ENCODE measurements at places on chromosomes 13 and 19.

DNA sequence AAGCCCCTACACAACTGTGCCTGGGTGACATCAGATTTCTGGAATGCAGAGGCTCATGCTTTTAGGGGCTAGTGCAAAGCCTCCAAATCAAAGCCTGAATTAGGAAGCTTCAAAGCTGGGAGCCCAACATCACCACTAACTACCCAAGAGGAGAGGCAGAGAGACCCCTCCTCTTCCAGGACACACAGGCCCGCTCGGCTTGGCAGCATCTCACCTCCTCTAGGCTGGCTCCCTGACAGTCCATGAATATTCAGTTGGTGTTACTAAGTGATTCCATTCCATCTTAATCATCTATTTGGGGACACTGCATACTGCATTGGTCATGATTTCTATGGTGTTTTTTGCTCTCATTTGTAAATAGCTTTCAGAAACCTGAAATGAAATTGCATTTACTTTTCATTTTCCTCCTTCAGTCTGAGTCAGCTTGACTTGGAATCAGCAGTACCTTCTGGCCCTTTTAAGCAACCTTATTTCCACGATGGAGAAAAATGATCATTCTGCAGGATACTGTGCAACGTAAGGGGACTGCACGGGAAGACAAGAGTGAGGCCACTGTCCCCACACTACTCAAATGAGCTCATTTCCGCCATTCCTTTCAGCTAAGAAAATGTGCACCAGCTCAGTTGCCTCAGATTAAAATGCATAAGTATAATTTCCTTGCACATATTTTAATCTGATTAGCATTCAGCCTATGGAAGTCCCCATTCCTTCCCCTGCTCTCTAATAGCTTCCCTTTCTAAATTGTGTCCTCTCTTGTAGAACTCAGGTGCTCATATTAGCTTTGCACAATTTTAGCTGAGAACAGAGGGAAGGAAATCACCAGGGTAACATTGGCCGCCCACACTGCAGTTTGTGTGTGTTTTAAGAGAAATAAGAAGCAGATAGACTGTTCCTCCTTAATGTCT, 219.9 kb downstream of the RFC3 start:
- no peak for DNase-seq

DNA sequence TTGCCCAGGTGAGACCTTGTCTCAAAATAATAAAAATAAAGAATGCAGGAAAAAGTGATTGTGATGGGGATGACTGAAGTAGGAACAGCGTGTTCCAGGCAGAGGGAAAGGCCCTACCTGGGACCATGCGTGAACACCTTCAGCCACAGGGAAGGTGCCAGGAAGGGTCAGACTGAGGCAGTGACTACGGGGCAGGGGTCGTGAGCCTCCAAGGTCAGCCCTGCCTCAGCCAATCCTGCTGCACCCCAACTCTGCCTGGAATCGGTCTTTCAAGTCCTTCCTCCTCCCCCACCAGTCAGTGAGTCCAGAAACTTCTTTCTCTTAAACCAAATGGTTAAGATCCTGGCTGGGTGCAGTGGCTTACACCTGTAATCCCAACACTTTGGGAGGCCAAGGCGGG, 16.1 kb upstream of the TLE2 start:
- DNase-seq = no peak

- DNase-seq = no peak
These were observed 8.7 kb upstream of the KLF2 start for GRCh38 chr19:16315825-16316505.

DNA sequence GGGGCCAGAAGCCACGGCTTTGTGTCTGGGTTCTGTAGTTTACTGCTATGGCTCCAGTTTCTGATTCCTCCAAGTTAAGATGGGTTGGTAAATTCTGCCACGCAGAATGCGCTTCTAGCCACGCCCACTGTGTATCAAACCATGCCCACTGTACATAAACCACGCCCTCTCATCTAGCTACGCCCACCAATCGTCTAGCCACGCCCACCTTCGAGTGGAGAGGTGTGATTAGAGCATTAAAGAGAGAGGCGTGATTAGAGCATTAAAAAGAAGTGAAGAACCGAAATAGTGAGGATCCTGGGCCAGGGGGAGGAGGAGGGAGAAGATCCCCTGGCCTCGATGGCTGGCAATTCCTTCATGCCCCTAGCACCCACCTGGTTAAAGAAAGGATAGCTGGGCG, 43.7 kb upstream of the ADGRE5 start:
- DNase-seq = no peak

GRCh38 chr19:55133639-55134444, 15.2 kb downstream of the TNNT1 start:
- no peak for DNase-seq

DNA sequence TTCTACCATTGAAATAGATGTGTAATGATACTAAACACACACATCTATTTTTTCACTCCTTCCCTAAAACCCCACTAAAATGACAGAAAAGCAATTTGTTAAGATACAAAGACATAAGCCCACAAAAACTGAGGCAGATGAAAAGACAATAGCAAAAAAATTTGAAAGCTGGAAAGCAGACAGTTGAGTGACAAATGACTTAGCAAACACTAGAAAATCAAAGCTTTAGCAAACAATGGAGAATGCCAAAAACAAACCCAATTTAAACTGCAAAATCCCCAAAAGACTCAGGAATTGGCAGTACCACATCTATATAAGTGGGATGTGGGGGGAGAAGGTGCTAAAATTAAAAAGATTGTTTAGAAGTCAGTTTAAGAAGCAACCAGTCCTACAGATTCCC, 9.5 kb downstream of the TSC22D1 start:
- no peak for DNase-seq

DNA sequence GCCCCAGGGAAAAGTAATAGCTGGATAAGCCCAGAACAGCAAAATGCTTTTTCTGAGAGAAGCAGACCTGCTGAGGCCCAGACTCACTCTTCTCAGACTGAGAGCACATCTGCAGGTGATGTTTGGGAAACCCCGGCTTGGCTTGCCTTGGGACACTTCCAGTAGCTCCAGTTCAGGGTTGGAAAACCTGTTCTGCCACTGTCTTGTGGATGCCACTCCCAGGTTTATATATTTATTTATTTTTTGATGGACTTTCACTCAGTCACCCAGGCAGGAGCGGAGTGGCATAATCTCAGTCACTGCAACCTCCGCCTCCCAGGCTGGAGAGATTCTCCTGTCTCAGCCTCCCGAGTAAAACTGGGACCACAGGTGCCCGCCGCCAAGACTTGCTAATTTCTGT, 8.0 kb upstream of the SMARCA4 start:
- DNase-seq = no peak

DNA sequence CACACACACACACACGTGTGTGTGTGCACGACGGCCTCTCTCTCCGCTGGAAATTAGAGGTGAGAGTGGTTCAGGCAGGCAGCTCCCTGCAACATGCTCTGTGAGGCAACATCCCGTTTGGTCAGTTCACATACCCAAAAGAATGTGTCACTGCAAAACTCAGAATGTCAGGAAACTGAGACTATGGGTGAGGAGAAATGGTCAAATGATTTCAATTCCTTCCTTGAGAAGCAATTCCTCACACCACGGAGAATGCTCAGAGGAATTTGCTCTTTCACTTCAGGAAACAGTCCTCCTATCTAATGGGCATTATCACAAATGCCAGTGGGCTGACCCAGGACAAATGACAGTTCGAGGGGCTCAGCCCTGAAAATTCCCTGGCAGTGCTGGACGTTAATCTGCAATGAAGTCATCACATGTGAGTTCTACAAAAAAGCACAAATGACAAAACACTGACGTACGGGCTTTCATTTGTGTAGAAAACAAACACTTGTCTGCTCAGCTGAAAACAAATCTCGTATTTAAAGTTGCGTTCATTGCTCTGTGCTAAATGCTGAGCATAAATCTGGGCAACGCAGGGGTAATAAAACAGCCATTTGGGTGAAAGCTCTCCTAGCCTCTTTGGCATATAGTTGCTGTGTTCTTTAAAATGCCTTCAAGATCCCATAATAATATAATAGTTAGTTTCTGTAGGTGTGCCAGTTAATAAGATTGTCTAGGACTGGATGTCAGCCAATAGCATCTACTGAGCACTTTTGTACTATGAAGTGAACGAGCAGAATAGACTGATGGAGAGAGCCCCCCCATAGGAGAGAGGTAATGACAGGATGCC, 18.6 kb upstream of the LATS2 start:
- DNase-seq = no peak

DNA sequence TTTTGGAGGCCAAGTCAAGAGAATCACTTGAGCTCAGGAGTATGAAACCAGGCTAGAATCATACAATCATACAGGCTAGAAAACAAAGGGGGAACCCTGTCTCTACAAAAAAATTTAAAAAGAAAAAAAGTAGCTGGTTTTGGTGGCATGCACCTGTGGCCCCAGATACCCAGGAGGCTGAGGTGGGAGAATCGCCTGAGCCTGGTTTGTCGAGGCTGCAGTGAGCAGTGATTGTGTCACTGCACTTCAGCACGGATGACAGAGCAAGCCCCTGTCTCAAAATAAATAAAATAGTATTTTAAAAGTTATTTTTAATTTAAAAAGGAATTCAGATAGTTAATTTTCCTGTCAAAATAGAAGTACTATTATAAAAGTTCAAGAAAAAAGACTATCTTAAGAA, 369.1 kb upstream of the SLITRK5 start:
- DNase-seq = no peak

DNA sequence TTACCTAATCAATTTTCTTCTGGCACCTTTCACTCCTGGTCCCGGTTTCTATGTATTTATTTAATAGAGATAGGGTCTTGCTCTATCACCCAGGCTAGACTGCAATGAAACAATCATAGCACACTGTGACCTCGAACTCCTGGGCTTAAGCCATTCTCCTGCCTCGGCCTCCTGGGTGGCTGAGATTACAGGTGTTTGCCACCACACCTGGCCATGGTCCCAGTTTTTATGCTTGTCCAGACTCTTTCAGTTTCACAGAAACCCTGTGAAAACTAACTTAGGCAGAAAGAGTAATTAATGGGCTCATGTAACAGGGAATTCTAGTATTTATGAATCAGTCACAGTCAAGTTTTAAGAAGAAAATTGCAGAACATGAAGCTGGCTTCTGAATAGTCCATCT, 9.0 kb upstream of the STK24 start:
- DNase-seq = no peak

All from pons (tissue), 1 donor.